NCI-H748 treated with DMSO at 0.1 percent for 48 hours (cell line): ENCODE measurements at places on chromosomes 12 and 14.
A peak's percentile ranks its signal among the peaks of the same experiment; 100 is the strongest.

GRCh38 chr14:103634156-103634555 is 5.1 kb downstream of the KLC1 start:
- no peak for DNase-seq

DNA sequence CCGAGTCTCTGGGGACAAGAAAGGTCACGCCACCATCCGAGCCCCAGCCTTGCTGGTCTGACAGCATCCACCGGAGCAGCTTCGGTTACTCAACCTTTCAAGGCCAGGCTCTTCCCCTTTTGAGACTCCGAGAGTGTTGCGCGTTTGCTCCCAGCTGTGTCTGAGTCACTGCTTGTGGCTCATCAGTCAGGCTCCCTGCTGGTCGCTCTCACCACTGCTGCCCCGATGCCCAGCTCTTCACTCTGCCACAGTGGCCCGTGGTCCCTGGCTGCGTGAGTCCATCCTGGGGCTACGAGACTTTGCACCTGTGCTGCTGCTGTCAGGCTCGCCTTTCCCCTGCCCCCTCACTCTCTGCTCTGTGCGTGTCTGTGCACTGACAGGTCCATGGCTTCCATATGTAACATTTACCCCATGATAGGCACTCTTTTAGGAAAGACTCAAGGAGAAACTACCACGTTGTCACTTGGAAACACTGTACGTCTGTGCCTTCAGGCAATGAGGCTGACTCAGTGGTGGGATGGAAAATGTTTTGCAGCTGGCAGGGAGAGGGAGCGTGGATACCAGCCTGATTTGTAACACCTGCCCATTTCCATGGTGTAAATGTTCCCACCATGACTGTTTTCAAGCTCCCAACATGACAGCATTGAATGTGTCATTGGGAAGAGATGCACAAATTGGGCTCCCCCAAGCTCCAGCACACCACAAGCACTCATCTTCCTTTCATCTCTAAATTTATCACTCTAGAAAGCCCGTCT is 350.7 kb downstream of the TMEM132D start:
- no peak for DNase-seq

DNA sequence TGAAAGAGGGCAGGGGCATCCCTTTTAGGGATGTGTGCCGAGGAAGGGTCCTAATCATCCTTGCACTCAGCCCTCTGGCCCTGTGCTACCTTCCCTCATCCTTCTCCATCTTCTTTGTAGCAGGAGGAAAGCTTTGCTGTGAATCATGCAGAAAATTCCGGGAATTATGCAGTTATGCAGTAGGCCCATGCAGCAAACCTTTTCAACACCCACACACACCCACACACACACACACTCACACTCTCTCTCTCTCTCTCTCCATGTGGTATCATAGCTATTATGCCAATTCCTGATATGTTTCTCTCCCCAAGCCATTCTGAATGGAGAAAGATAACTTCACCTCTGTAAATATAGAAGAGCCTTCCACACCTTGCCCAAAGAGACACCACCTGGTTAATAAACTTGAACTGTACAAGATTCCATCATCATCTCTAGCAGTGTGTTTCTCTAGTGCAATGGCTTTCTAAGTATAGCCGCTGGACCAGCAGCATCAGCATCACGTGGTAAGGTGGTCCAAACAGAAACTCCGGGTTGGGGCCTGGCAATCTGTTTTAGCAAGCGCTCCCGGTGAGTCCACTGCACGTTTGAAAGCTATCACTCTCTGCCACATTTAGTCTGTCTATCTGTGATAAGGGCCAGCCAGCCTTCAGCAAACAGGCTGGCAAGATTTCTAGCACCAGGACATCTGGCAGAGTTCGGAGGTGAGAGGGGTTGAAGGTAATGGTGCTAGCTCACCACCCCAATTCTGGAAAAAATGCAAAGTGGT is 57.6 kb downstream of the MDM2 start:
- no peak for DNase-seq

GRCh38 chr14:100374270-100374669 is 51.1 kb downstream of the SLC25A47 start:
- DNase-seq, result no peak

DNA sequence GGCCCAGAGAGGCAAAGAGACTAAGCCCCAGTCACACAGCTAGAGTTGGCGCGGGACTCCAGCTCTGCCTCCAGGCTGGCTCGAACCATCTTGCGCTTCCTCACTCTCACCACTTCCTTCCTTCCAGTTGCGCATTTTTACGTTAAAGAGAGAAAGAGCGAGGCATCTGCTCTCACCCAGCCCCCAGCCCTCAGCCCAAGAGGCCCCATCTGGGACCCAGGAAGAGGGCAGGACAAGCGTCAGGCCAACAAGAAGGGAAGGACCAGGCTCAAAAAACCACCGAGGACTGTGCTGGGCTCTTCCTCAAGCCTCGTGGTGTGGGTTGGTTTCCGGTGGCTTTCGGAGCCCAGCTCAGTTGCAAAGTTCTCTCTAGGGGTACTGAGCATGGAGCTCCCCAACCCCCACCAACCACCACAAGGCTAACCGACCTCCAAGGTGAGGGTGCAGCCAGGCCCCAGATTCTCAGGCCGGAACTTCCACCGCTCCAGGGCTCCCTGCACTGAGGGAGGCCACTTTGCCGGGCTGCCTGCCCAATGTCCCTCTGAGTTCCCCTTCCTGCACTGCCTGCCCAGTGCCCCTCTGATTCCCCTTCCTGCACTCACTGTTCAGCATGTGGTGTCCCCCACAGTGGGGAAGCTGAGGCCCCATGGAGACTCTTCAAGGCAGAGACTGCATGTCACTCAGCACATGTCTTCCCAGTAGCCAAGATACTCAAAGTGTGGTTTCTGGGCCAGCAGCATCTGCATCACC is 35.9 kb downstream of the TESC start:
- DNase-seq, result no peak

- no peak for DNase-seq
These were observed 23.4 kb downstream of the MAP1LC3B2 start for GRCh38 chr12:116582610-116583009.

GRCh38 chr14:100738269-100738691 is 11.6 kb downstream of the DLK1 start:
- DNase-seq, result no peak

DNA sequence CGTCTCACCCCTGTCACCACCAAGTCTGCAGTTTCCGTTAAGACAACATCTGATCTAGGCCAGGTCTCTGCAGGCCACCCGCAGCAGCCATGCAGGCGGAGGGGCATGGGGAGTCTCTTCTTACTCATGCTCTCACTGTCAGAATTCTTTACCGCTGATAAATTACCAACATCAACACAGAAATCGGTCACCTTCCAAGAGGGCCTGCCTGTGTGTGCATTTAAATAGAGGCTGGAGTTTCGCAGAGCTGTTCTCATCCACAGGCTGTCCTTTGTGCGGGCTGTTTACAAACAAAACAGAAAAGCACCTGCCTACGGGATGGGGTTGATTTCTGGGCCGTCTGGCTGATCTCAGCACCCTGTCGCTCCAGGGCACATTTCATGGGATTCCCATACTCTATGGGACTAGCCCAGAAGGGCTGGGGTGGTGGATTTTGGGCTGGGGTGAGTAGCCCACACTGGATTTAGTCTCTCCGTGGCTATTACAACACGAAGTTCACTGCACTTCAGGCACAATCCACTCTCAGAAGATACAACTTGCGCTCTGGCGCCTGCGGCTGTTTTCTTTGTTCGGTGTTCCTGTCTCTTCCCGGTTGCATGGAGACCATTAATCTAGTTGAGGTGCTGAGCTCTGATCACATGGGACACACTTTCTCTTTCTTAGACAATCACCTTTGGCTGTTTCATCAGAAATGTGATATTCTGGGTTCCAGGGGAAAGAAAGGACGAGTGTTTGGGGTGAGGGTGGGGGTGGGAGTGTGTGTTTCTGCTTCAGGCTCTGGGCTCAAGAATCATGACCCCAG is 331.1 kb downstream of the GLT1D1 start:
- DNase-seq, result no peak

DNA sequence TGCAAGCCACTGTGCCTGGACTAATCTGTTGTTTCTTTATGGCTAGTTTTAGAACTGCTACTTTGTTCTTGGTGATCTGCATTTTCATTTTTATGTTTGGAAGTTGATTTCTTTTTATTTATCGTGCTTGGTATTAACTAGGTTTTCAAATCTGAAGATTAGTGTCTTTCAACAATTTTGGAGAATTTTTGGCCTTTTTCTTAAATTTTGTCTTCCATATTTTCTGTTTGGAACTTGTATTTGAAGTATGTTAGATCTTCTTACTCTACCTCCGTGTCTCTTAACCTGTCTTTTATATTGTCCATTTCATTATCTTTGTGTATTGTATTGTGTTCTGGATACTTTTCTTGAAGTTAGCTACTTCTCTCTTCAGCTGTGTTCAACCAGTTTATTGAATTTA is 9.5 kb downstream of the FRS2 start:
- DNase-seq, result no peak

GRCh38 chr12:20482491-20483054 is 114.2 kb downstream of the PDE3A start:
- DNase-seq, result no peak

DNA sequence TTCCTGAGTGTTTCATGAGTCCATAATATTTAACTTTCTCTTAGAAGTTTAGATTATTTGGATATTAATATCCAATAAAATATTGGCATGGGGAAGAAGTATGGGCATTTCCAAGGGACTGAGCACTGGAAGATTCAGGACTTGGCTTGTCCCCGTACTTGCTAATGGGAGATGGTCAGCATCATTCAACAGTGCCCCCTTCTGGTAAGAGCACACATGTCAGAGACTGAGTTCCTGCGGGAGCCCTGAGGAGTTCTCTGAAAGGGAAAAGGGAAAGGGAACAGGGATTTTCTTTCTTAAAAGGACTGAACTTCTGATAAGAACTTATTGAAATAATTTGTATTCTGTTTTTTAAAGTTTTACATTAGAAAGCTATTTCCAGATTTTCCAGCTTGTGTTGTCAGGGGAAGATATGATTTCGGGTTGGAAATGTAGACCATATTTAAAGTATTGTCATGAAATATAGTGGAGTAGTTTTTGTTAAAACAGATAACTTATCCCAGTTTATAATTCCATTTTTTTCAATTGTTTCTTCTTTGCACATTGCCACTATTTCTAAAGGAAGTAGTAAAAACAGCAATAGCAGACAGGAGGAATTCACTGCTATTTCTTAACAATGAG is 59.8 kb upstream of the C12orf71 start:
- DNase-seq, result peak; percentile 28

DNA sequence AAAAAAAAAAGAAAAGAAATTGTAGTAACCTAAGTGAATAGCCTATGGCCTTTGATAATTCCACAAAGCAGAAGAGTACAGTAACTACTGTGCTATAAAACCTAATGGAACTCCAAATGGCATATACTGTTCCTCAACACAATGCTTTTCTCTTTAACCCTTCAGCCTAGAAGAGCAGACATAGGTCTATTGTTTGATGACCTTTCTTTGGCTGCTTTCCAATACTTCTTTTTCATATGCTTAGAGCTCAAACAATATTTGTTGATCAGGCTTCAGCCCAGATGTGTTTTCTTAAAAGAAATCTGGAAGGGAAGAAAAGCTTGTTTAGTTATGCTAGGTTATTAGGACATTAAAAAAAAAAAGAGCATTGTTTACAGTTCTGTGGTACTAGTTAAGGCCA is 116.4 kb downstream of the NTN4 start:
- peak; percentile 92 for DNase-seq

GRCh38 chr12:13347241-13348043 is 150.9 kb downstream of the EMP1 start:
- no peak for DNase-seq

DNA sequence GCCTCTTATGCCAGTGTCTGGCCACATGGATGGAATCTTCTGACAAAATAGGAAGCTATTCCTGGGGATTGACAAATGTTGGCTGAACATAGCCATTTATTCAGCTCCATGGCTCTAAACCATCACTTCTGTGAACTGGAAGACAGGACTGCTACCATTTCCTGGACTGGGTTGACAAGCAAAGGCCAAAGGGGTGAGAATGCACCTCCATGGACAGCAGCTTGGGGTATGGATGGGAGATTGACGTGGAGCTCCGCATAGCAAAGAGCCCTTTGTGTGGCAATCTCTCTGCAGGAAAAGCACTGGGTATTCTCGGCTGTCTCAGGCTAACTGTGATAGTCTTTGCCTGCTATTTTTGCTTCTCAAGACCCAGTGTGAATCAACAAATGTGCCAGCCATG is 223.0 kb upstream of the EGLN3 start:
- DNase-seq, result no peak

DNA sequence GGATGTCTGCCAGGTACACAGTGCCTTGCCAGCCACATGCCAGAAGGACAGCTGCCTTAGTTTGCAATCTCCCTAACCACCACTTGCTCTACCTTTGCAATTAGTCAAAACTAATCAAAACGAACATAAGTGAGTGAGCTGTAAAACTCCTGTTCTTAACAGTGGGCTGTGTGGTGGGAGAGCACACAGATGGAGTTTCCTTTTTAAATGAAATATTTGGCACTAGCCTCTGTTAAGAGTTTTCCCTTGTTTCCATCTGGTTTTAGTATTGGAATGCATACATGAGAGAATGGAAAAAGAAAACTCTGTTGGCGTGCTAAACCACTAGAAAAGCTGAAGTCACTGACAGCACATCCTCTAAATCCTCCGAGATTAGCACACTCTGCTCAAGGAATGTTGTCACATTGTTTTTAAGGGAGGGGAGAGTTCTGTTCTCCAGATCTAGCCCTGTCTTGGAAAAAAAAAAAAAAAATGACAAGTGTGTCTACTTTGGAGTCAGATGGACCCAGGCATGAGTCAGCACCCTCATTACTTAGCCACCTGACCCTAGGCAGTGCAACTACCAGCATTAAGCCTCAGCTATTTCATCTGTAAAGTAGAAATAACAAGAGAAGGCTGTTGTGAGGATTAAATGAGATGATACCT is 83.9 kb downstream of the STXBP6 start:
- no peak for DNase-seq

DNA sequence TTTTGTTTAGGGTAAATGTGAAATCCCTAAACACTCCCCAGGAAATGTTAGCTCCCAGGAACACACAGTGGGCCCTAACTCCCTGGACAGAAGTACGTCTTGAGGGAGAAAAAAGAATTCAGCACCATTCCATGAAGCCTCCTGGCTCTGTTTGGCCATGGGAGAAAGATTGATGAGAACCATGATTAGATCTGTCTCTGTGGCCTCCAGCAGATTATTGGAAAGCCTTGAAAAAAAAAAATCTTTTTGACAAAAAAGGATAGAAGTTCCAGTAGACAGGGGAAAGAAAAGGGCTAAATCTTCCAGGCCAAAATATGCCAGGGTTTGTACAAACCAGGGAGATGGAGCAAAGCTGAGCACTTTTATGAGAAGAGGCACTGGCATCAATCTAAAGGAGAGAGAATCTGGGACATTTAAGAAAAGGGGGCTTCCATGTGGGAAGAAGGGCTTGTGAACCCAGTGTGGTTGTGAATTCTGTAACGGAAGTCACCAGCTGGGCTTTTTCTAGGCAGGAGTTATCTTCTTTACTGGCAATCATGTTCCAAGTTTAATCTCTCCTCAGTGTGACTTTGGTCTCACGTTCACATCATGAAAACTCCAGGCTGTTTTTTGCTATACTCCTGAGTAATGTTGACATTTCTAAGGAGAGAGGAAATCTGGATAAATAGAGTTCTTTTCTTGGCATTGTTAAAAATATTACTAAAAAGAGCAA is 426.7 kb downstream of the RAD51B start:
- DNase-seq, result no peak

DNA sequence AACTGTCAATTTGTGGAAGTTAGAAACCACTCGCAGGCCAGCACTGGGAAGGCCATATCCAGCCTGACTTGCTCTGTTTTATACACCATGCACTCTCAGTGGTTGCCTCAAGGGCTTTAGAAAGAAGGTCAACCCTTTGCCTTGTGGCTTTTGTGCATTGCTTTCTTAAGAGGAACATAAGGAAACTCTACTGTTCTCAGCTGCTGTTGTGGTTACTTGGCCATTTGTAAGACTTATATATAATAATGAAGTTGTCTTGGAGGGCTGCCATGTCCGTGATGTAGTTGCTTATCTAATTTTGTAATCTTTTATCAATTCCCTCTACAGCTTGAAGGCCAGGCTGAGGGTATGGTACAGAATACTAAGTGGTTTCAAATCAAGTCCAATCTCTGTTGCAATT is 637.8 kb downstream of the DIO2 start:
- DNase-seq, result no peak
